Stimulated activated CD8-positive, alpha-beta memory T cell treated with anti-CD3 and anti-CD28 coated beads, Interleukin-2, amount 100 ng/mL, for 1 hour (primary cell): ENCODE measurements at places on chromosomes 1 and 21.

- no peak for DNase-seq
These were observed 11.2 kb upstream of the VWA5B1 start for GRCh38 chr1:20279509-20279908.

GRCh38 chr1:63818567-63819325 is 44.9 kb downstream of the ROR1 start:
- no peak for DNase-seq

DNA sequence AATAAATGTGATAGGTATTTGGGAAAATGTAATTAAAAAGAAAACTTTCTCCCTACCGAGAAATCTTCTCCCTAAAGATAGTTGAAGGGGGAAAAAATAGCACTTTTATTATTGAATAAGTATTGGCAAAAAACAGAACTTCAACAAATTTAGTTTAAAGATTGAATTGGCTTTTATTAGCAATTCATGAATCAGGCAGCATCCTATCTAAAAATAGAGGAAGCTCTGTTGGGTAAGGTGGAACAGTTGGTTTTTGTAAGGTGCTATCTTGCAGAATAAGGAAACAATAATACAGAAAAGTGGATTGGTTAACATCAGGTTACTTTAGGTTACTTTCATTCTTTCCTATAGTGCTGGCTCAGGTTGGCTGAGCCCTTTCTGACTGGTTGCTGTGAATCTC is 62.8 kb downstream of the FH start:
- no peak for DNase-seq

DNA sequence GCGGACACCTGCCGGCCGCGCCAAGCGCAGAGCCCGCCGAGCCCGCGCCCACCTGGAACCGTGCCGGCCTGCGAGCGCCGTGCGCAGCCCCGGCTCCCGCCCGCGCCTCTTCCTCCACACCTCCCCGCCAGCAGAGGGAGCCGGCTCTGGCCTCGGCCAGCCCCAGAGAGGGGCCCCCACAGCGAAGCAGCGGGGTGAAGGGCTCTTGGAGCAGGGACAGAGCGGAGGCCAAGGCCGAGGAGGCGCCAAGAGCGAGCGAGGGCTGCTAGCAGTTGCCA is 50.1 kb upstream of the KRTAP19-8 start:
- no peak for DNase-seq

DNA sequence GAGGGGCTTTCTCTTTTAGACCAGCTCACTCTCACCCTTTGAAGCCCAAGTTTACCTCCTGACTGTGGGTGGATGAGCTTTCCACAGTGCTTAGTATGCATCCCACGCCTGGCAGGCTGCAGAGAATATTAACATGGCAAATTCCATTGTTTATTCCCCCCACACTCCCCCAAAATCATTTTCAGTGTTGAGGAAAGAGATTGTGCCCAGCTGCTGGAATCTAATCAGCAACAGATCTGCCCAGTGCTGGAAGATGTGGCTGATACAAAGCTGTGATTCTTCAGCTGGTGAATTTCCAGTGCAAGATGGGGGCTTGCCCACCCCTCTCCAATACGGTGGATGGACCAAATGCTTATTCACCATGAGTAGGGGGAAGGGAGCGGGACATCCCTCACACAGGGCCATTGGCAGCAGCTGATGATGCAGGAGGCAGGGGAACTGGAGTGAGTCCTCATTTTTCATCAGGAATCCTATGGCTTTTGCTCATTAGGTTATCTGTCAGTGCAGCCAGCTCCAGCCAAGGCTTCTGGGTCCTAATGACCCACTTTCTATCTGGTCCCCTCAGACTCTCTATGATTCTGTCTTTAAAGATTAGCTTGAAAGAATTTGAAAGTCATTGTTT is 39.7 kb upstream of the KCNA3 start:
- no peak for DNase-seq

GRCh38 chr1:14308460-14308859 is 290.0 kb upstream of the KAZN start:
- no peak for DNase-seq

- DNase-seq, result no peak
These were observed 1.4 kb upstream of the VANGL1 start for GRCh38 chr1:115640384-115640783.
